Activated CD4-positive, alpha-beta T cell treated with anti-CD3 and anti-CD28 coated beads, Interleukin-2, amount 50 U/mL, for 48 hours (primary cell): ENCODE measurements at places on chromosomes 1 and 21.

- peak; percentile 79 for DNase-seq
Observed at GRCh38 chr21:42187976-42188653, 30.8 kb upstream of the ABCG1 start.

DNA sequence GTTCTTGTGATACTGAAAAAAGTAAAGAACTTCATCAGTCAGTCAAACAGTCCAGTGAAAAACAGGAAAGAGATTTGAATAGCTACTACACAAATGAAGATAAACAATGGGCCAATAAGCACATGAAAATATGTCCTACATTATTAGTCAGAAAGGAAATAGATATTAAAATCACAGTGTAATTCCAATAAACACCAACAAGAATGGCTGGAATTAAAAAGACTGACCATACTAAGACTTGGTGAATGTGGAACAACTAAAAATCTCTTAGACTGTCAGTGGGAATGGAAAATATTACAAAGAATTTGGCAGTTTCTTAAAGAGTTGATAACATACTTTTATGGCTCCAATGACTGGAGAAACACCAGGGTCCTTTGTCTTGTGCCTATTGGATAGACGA lies 241.8 kb upstream of the USP24 start:
- no peak for DNase-seq

GRCh38 chr1:221739018-221739676 lies 2.7 kb downstream of the DUSP10 start:
- DNase-seq: no peak

GRCh38 chr1:25050165-25050564 lies 120.1 kb upstream of the RUNX3 start:
- DNase-seq: no peak

DNA sequence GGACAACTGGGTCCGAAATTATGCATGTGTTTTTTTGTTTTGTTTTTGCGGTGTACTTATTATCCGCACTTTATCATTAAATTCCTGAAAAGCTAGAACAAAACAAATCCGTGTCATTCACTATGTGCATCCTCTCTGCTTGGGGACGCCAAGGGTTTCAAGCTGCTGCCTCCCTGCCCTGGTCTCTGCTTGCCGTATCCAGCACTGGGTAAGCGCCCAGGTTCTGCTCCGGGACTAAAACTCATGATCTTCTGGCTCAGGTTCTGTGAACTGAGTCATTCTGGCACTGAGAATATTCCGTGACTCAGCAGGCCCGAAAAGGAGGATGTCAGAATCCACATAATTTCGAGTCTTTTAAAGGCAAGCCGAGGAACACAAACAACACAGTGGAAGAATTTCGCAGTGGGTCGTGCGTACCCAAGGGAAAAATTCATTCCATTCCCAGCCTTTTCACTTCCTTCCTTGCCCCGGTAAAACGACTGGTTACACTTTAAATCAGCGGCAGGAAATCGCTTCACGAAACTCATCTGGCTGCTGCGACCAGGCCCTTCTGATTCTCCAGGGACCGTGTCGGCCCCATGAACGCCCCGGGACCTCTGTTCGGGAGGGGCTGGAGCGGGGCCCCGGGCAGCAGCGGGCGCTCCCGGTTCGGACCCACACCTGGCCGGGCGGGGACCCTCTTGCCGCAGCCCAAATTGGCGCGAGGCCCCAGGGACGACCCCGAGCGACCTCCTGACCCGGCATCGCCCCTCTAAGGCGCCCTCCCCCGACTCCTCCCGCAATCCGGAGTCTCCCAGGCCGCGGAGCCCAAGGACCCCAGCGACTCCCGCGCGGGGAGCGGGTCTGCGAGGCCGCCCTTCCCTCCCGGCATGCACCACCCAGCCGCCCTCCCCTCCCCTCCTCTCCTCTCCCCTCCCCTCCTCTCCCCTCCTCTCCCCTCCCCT lies 746 bp upstream of the LAMC1 start:
- peak; percentile 60 for DNase-seq

- DNase-seq: peak; percentile 92
Observed at GRCh38 chr1:23484253-23485001, 448 bp upstream of the ASAP3 start.

DNA sequence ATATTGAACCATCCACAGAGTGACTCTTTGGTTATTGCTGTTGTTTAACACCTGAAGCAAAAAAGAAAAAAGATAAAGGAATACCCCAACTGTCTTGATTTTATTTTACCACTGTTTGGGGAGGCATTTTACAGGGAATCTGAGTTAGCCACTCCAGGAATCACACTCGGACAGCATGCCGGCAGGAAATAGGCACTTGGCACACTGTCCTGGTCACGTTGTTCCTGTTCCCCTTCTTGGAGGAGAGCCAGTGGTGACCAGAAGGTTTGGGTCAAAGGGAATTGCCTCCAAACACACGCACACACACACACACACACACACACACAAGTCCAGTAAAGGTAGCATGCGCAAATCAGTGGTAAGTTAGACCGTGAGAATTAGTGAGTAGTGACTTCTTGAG lies 13.8 kb downstream of the RGS4 start:
- no peak for DNase-seq

DNA sequence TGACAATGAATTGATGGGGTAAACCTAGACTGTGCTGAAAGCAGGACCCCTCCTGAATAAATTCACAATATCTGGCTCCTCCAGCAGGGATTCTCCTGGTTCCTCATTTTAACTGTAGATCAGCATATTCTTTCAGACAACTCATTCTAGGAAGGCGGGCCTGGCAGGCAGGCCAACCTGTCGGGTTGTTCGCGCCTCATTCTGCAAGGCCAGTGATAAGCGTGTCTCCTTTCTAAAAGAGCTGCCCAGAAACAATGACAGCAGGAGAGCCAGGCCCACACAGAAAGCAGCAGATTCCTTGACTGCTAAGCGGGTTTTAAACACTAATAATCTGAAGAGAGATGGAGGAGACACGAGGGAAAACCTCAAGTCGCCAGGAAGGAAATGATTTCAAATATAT lies 70.0 kb downstream of the NTPCR start:
- no peak for DNase-seq

DNA sequence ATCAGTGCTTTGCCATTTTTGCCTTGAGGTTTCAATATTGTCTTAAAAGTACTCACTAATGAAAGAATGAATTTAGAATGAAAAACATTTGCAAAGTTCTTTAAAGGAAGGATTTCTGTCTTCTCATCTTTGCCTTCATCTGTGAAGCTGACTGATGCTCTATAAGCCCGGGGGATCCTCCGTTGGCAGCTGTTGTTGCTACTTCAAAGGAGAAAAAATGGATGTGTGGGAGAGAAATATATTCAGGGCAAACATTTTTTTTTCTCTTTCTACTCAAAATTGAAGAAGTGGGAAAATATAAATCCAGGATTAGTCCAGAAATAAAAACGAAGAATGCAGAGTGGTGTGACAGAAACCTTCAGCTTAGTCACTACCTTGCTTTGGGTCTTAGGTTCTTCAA lies 142.5 kb downstream of the OLFM3 start:
- no peak for DNase-seq

GRCh38 chr1:36051821-36052220 lies 32.1 kb upstream of the TEKT2 start:
- DNase-seq: no peak

GRCh38 chr1:93140106-93140505 lies 40.1 kb downstream of the TMED5 start:
- no peak for DNase-seq

- no peak for DNase-seq
Observed at GRCh38 chr1:60078182-60078581, 4.6 kb upstream of the C1orf87 start.

GRCh38 chr1:184574588-184574987 lies 180.1 kb downstream of the EDEM3 start:
- no peak for DNase-seq

- DNase-seq: no peak
Observed at GRCh38 chr21:21415741-21416140, 417.5 kb downstream of the NCAM2 start.

- no peak for DNase-seq
Observed at GRCh38 chr1:32798191-32798590, 19.0 kb downstream of the YARS1 start.

GRCh38 chr1:181488866-181489265 lies 5.5 kb downstream of the CACNA1E start:
- DNase-seq: no peak

DNA sequence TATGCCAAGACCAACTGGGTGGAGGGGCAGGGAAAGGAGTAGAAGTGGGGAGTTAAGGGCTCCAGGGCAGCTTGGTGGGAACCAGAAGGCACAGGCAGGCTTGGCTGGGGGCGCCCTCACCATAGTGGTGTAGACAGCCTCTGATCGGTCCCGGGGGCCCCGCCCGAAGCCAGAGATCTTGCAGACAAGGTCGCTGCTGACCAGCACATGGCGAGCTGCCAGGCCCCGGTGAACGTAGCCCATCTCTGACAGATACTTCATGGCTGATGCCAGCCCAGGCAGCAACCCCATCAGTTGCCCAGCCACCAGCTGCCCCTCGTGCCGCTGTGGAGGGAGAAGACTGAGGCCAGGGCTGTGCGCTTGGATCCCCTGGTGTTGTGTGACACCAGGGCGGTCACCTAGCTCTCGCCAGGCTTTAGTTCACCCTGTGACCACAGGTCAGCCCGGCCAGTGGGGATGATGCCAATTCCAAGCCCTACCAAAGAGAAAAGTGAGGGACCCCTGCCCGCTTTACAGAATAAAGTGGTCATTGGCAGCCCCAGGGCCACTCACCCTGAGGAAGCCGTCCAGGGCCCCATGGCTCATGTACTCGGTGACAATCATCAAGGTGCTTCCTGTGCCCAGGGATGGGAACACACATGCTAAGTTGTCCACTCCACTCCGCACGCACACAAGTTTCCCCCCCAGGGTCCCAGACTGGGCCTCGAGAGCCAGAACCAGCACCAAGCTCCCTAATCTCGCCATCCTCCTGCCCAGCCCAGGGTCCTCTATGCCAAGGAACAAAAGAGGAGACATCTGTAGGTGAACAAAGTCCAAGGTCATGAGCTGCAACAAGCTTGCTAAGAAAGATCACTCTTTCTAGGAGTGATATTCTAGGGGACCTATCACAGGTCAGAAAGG lies 28.2 kb downstream of the CDCA8 start:
- DNase-seq: no peak

- DNase-seq: no peak
Observed at GRCh38 chr1:66248746-66249145, 285.2 kb upstream of the SGIP1 start.

GRCh38 chr1:43867976-43868740 lies 65.4 kb upstream of the ARTN start:
- DNase-seq: no peak

GRCh38 chr1:29584776-29585175 lies 348.5 kb downstream of the PTPRU start:
- no peak for DNase-seq

GRCh38 chr1:165829888-165830287 lies 2.5 kb downstream of the UCK2 start:
- DNase-seq: no peak

DNA sequence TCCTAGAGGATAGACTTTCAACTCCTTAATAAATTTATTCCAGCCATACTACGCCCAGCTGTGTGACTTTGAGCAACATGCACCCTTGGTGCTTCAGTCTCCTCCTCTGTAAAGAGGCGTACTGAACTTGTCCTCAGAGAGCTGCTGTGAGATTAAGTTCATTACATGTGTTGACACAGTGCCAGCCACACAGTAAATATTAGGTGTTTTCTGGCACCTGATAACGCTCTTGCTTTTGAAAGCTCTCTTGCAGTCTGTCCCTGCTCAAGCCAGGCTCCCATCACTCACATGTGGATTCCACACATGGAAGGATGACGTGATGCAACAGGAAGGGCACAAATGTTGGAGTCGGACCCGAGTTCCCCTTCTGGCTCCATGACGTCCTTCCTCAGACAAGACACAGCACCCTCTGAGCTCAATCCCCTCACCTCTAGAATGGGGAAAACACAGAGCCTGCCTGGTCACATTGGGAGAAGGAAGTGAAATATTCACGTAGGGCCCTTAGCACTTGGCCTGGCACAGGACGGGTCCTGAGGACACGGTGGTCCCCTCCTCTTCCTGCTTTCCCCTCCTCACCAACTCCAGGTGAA lies 7.7 kb downstream of the IFNLR1 start:
- DNase-seq: no peak

DNA sequence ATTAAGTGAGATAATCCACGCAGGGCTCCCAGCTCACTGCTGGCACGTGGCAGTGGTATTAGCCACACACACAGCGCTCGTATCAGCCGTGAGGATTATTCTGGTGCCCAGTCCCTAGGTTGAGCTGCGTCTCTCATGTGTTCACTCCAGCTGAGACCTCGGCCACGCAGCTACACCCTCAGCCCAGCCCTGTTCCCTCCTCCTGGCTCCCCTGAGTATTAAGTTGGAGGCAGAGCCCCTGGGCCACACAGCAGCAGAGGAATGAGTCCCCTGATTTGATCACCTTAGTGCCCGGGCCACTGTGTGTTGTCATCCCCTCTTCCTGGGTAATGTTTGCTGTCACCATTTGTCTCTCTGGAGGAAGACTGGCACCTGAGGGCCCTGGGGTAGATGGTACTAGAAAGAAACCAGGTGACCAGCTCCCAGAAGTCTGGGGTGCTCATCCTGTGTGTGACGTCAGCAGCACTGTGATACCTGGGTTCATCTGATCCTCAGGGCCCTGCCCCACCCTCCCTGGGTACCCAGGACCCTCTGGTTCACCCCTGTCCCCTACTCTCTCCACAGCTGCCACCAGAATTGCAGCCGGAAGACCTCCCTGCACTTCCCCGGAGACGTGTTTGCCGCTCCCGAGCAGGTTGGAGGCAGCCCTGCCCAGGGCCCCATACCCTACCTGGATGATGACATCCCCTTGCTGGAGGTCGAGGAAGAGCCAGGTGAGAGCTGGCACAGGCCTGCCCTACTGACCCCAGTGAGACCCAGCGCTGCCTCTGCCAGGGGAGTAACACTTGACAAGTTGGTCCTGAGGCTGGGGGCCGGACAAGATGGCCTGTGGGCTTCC lies 40.1 kb downstream of the DISP3 start:
- no peak for DNase-seq

DNA sequence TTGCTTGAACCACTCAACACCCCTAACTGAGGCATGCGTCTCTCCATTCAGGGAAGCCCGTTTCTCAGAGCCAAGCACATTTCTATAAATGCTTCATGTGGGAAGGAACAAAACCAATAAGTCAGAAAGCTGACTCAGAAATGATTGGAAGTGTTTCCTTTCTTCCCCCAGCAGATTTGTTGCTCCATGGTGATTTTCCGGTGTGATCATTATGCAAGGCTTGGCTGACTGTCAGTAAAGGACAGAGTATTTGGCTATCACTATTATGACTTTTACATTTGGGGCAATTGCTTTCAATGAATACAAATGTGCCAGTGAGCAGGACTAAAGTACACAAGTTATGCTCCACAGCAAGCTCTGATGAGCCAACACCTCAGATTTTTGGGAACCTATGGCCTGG lies 53.3 kb upstream of the ZC3H11B start:
- DNase-seq: no peak

DNA sequence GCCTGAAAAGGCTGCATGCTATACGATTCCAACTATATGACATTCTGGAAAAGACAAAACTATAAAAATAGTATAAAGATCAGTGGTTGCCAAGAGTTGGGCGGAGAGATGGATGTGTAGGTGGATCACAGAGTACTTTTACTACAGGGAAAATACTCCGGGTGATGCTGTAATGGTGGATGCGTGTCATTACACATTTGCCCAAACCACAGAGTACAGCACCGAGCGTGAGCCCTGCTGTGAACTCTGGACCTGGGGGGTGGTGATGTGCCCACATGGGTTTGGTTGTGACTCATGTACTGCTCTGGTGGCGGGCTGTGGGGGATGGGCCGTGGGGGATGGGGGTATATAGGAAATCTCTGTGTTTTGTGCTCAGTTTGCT lies 162.7 kb upstream of the COL6A1 start:
- peak; percentile 87 for DNase-seq
